ENCODE measurements at places on chromosomes 6 and 20.

- DNase-seq: no peak
These were observed 658.0 kb upstream of the NOX3 start for GRCh38 chr6:156113631-156114030.

GRCh38 chr6:103042336-103042735 is 1648.8 kb downstream of the GRIK2 start:
- DNase-seq: no peak

DNA sequence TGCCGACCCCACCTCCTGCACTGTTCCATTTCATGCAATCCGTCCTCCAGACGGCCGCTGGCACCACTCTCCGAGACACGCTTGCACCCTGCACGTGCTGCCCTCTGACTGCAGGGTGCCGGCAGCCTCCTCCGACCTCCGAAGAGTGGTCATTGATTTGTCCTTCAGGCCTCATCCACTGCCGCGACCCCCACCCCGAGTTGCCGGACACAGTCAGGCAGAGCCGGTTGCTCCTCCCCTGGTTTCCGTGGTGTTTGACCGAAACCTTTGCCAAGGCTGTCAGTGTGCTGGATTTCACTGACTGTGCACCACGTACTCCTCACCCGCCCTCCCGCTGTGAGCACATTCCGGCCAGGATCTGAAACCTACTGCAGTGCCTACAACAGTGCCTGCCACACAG is 156.4 kb upstream of the PDE10A start:
- DNase-seq: no peak

- no peak for DNase-seq
These were observed 9.6 kb downstream of the BTNL2 start for GRCh38 chr6:32397252-32397920.

DNA sequence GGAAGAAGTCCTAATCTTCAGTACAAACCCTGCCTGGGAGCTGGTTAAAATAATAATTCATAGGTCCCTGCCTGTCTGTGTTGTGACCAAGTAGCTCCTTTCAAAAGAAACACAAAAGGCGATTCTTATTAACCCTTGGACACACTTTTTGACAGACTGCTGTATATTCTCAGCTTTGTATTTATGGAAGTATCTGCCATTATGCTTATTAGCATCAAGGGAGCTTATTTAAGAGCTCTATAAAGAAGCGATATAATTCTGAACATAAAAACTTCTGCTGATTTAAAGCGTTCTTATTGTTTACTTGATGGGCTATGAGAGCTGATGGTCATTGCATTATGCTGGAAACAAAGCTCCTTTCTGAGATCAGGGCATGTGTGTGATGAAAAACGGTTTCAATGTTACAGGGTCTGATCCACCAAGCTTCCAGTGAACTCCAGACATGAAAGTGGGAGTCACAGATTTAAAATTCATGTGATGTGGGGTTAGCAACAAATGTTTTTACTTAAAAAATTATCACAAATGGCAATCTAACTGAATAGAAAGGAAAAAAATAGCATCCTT is 181.8 kb upstream of the PDE10A start:
- no peak for DNase-seq

- DNase-seq: no peak
These were observed 308.9 kb downstream of the DHX35 start for GRCh38 chr20:39270837-39271604.

DNA sequence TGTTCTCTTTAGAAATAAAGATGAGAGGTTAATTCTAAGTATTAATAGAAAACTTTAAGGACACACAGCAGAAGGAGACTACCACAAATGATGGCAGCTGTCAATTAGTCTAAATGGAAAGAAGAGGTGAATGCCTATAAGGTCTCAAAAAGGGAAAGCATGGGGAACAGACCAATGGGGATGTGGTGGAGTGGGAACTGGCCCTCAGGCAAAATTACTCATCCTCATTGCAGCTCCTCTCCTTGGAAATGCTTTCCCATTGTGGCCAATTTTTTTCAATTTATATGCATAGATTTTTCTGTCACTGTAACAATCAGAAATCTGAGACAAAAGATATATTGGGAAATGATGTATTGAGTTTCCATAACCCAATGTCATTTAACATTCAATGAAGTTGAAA is 222.9 kb upstream of the DEFB112 start:
- no peak for DNase-seq

DNA sequence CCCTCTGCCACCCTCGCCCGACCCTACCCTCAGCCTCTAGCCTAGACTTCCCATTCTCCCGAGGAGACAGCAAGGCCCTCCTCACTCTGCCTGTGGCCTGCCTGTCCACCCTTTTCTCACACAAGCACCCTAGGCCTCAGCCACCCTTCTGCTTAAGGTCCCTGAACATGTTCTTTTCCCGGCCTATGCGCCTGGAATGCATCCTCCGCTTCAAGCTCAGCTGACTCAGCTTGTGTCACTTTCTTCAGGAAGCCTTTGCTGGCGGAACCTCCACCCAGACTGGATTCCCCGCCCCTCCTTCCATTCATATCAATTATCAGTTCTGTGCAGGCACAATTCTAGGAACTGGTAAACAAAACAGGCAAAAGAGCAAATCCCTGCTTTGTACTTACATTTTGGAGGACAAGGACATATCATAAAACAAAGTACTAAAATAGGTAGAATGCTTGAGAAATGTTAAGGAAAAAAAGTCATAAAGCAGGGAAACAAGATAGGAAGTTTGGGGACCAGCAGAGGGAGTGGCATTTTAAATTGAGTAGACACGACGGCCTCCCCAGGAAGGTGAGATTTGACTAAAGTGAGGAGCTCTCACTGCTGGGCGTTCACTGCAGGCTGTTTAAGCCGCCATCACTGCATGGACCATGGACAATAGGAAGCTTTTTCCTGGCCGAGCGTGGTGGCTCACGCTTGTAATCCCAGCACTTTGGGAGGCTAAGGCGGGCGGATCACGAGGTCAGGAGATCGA is 17.9 kb upstream of the SNHG17 start:
- no peak for DNase-seq

All from stimulated activated CD8-positive, alpha-beta memory T cell treated with anti-CD3 and anti-CD28 coated beads, Interleukin-15, amount 100 ng/mL, for 1 hour (primary cell).